ENCODE measurements at places on chromosomes 1 and 21.

DNA sequence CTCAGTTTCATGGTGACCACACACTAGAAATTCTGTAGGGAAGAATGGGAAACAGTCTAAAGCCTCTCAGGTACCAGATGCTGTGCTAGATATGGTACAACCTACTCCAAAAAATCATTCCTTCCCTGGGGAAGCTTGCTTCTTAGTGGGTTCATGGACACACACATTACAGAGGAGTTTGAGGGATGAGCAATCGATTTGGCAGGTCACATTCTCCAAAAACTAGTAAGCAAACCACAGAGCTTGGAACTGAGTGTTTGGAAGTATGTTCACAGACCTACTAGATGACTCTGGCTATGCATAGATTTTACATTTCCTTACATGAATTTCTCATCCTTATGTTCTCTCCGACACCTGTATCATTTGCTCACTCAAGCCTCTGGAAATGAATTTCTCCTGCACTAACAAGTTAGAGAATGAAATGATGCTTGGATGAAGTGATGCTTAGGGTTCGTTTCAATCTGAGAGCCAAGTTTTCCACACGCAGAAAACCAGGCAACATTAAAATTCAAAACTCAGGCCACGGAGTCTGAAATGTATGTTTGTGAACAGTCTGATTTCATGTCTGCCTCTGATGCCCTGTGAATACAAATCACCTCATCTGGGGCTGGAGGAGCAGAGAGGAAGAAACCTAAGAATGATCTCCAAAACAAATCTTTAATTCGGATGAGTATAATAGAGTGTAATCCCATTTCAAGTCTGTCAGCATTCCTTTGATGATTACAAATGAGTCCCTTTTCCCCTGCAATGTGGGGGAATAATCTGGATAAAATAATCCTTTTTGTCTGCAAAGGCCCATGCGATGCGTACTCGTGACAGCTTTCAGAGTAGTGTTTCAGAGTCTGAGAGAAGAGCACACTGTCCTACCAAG, 11.0 kb downstream of the EVA1C start:
- no peak for DNase-seq

DNA sequence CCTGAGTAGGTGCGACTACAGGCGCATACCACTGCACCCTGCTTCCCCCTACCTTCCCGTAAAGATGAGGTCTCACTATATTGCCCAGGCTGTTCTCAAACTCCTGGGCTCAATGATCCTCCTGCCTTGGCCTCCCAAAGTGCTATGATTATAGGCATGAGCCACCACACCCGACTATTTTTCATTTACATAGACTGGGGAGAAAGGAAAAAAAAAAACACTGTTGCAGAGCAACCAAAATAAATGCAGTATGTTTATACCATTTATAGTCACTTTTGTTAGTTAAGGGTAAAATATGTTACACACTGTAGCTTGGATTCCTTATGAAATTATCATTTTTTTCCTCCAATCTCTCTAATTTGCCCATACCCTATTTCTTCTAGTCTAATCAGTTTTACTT, 35.2 kb upstream of the RGS8 start:
- DNase-seq: no peak

DNA sequence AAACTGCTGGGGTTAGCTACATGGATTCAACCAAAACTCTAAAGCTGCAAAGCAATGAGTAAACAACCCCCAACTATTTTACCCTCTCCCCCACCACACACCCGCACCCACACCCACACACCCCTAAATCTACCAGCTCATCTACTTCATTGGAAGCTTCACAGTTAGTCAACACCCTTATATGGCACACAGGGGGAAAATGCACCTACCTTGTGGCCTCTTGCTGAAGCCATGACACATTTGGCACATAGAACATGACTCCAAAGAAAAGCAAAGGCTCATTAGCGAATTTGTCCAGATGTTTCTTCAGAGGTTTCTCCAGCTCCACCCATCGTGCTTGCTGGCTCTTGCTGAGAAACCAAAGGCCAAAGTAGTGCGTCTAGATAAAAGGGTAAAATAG, 99.8 kb downstream of the PTPN14 start:
- no peak for DNase-seq

- DNase-seq: no peak
Observed at GRCh38 chr1:116820369-116820768, 66.1 kb downstream of the CD2 start.

- no peak for DNase-seq
Observed at GRCh38 chr1:223224465-223224864, 81.4 kb upstream of the TLR5 start.

- DNase-seq: no peak
Observed at GRCh38 chr1:6651909-6652308, 27.2 kb downstream of the THAP3 start.

GRCh38 chr1:182633031-182633430, 28.8 kb upstream of the RGS16 start:
- DNase-seq: no peak

Data from stimulated activated CD4-positive, alpha-beta T cell treated with anti-CD3 and anti-CD28 coated beads, Interleukin-1b, Interleukin-23, amount 100 ng/mL, for 1 hour (primary cell).